ENCODE measurements at places on chromosomes 1 and 21. TPM values are rescaled to one million over a fixed set of nuclear protein-coding genes. Genes with fewer than 3 reads are reported as not detected.

Gene UTS2
- total RNA-seq = not detected

Gene TNFRSF8
- total RNA-seq = under 0.01 TPM

Gene TTC39A
- 0.64 TPM for total RNA-seq

Gene TNNT2
- total RNA-seq = 3.5 TPM

Gene GUK1
- total RNA-seq = 367 TPM

Gene GBP2
- 59.9 TPM for total RNA-seq

Gene DEPDC1
- total RNA-seq = 12.6 TPM

Gene FAM78B
- total RNA-seq = not detected

Gene AMY1B
- total RNA-seq = not detected

Gene FCRL1
- not detected for total RNA-seq

Data from fibroblast of villous mesenchyme (primary cell).